IMR-90 (cell line): ENCODE measurements at places on chromosomes 7 and 10. TPM values are rescaled to one million over a fixed set of nuclear protein-coding genes. Genes with fewer than 3 reads are reported as not detected.

WNT16 gene
- total RNA-seq: 1.1 and 1.7 TPM in 2 replicates

NRBF2 gene
- 19.9 and 26.9 TPM in 2 replicates for total RNA-seq

CALHM1 gene
- total RNA-seq: not detected in 2 replicates

GRCh38 chr10:14524691-14525324 lies 194.1 kb upstream of the FRMD4A start:
- H3K4me1 ChIP-seq: peaks cover 4% of the 10 kb centered on the region; the same call in 1 of the 2 replicates
- no peak overlapping the region for H3K4me3 ChIP-seq
- DNase-seq: no peak
- no peaks in the 10 kb centered on the region for H3K27me3 ChIP-seq
- no peak overlapping the region for H3K27ac ChIP-seq

GRCh38 chr10:88439932-88440331 lies 143.2 kb downstream of the RNLS start:
- H3K36me3 ChIP-seq: no peaks in the 10 kb centered on the region
- H3K4me1 ChIP-seq: no peaks in the 10 kb centered on the region
- no peak overlapping the region for H3K27ac ChIP-seq
- peaks cover 5% of the 10 kb centered on the region for H3K27me3 ChIP-seq

NPTX2 gene
- total RNA-seq: under 0.01 TPM in 2 replicates

DNA sequence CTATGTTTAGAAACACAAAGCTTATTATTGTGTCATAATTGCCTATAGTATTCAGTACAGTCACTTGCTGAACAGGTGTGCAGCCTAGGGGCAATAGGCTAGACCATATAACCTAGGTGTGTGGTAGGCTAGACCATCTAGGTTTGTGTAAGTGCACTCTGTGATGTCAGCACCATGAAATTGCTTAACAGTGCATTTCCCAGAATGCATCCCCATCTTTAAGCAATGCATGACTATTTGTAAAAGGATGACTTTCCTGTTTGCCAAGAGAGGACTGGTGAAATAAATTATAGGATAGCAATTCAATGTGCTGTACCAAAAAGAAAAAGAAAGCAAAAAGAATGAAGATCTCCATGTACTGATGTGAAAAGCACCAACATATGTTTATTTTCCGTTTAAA lies 288.7 kb upstream of the AUTS2 start:
- H3K4me3 ChIP-seq: no peak overlapping the region
- H3K36me3 ChIP-seq: no peaks in the 10 kb centered on the region
- H3K27me3 ChIP-seq: no peaks in the 10 kb centered on the region

DNA sequence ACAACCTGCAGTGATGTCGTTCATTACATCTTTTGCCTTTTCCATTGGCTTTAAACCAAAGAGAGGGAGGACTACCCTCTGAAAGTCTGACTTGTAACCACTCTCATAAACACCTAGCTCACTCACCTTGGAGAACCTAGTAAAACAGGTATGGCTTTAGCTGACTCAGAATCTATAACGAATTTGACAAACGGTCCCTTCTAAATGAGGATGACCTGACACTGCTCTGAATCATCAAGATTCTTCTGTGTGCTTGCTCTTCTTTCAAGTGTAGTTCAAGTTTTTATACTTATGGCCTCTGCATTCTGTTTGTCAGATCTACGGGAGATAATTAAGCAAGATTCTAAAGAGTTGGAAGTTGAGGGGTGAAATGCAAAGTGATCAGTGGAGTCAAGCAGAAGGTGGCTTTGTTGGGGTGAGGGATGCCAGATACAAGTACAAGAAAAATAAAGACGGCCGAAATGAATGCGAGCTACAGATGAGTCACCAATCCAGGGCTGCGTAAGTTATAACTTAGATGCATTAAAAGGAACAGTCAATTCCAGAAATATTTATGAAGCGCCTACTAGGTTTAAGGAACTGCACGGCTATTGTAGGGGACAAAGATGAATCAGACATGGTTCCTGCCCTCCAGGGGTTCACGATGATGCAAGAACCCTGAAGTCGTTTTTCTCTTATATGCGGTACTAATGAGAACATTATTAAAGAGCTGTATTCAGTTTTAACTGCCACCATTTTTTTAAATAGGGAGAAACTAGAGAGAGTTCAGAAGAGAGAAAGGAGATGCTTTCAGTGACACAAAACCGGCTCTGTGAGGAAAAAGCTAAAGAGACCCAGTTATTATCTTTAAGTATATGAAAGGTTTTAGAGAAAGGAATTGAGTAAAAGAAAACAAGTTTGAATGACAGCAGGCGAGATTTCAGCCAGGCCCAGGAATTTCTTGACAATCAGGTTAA lies 6.5 kb downstream of the HIPK2 start:
- H3K4me3 ChIP-seq: peak overlapping the region; percentile 21; the same call in 1 of the 2 replicates
- H3K4me1 ChIP-seq: peaks cover 45% of the 10 kb centered on the region
- no peaks in the 10 kb centered on the region for H3K27me3 ChIP-seq
- peak overlapping the region; percentile 42 for H3K27ac ChIP-seq

DNA sequence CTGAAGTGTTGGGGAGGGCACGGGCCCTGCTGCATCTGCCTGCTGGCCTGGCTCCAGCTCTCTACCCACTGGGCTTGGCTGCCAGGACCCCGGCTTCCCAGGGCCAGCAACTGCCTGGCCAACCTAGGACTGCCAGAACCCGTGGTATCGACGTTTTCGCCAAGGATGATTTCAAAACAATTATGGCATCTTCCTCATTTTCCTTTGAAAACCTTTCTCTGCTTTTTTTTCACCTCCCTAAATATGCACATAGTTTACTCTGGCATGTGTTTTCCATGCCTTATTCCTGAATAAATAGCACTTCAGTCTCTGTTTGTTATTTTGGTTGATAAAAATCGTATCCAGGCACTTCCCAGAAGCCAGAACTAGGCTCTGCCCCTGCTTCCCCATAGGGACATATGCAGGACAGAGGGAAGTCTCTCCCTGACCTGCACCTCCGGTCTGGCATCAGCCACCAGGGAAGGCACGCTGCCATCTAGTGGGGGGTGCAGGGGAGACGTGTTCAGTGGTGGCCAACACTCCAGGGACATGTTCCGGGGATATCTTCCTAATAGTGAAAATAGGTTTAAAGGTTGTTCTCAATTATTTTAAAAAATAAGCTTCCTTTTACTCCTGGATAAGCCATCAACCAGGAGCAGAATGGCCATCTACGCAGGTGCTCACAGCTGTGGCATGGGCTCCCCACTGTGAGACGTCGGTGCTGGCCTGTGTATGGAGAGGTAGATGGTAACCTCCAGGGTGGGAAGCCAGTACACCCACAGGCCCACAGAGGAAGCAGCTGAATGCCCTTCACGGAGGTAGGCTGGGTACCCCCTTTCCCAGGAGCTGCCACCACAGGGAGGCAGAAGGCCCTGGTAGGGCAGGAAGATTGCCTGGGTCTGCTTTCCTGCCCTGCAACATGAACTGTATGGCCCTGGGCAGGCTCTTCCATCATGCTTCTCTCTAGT lies 30.7 kb upstream of the ANTXRL start:
- peak; percentile 12 for DNase-seq
- H3K4me3 ChIP-seq: no peak overlapping the region
- H3K27me3 ChIP-seq: peaks cover 15% of the 10 kb centered on the region
- H3K4me1 ChIP-seq: 0 out of 2 replicates have a peak, but pooled peaks cover 2% of the 10 kb centered on the region
- no peak overlapping the region for H3K27ac ChIP-seq

- H3K27ac ChIP-seq: no peak overlapping the region
- H3K36me3 ChIP-seq: peaks cover 24% of the 10 kb centered on the region
- DNase-seq: no peak
- H3K27me3 ChIP-seq: no peaks in the 10 kb centered on the region
- peaks cover 13% of the 10 kb centered on the region for H3K4me1 ChIP-seq
- no peak overlapping the region for H3K4me3 ChIP-seq
Measured at GRCh38 chr10:102795453-102796406, 41.5 kb downstream of the CYP17A1 start.

DNA sequence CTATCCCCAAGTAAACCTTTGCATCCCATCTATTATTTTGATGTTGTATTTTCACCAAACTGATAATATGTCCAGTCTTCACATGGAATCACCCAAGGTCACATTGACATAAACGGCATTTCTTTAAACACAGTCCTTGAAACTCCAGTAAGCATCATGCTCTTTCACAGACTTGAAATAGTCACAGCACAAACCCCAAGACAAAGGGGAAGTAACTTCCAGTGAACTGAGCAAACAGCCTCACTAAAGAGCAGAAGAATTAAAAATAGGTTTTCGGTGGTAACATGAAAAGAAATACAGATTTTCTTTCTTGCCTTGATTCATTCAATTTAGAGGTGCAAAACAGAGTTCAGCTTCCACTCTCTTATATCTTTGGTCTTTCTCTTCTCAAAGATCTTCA lies 253.7 kb downstream of the SFMBT2 start:
- H3K36me3 ChIP-seq: peaks cover 1% of the 10 kb centered on the region; the same call in 1 of the 2 replicates
- DNase-seq: no peak
- H3K27me3 ChIP-seq: no peaks in the 10 kb centered on the region
- H3K27ac ChIP-seq: no peak overlapping the region
- no peaks in the 10 kb centered on the region for H3K4me1 ChIP-seq
